ENCODE measurements at places on chromosomes 13 and 19.

- DNase-seq, result no peak
Observed at GRCh38 chr19:42281827-42282762, 13.0 kb downstream of the CIC start.

DNA sequence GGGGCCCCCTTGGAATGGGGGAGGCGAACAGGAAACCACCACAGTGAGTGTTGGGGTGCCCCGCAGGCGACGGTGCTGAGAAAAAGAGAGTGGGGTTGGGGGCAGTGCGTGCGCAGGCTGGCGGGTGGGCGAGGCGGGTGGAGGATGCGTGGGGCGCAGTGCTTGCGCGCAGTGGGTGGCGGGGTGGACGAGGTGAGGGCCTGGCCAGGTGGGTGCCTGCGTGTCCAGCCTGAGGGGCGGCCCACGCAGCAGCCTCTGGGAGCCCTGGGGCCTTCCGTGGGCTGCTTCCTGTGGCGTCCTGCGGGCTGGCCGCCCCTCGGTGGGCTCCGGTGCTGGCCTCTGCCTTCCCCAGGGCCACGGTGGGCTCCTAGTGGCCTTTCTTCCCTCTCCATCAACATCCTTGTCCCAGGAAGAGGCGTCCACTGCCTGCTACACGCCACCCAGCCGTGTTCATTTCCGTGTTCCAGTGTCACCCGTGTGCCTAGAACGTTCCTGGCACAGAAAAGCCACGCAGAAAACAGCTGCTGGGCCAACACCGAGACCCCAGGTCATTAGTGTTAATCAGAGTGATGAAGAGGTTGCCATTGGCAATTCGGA is 7.1 kb downstream of the ATP11A start:
- no peak for DNase-seq

- DNase-seq, result no peak
Observed at GRCh38 chr13:25682276-25682675, 310.5 kb downstream of the ATP8A2 start.

- no peak for DNase-seq
Observed at GRCh38 chr19:35779033-35779432, 3.7 kb downstream of the ARHGAP33 start.

DNA sequence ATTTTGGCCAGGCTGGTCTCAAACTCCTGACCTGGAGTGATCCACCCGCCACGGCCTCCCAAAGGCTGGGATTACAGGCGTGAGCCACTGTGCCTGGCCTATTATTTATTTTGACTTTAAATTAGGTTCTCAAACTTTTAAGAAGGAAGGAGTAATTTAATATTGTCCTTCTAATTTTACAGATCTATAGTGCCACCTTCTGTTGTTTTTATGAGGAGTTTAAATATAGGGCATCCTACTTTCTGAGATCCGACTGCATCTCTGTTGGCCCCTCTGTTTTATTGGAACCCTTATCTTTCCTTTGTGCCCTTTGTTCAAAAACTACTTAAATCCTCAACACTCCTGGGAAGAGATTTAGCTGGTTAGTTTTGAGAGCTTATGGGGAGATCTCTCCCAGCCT is 25.4 kb upstream of the ZMYM5 start:
- DNase-seq, result no peak

GRCh38 chr13:98507282-98507797 is 69.6 kb downstream of the STK24 start:
- DNase-seq, result no peak

- no peak for DNase-seq
Observed at GRCh38 chr13:76720821-76721220, 165.4 kb downstream of the KCTD12 start.

DNA sequence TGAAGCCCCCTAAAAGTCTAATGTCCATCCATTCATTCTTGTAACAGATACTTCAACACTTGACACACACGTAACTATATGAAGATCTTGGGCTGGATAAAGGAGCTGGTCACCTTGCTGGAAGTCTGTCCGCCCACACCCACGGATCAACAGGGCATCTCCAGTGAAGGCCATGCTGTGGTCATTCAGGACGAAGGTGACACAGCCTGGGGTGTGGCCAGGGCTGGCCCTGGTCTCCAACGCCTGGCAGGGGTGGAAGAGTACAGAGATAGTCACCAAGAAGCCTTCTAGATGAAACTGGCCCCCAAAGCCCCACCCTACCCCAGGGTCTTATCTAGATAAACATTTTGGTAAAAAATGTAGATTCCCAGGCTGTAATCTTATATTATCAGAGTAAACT is 6.8 kb upstream of the PHLDB3 start:
- no peak for DNase-seq

GRCh38 chr19:46630586-46631205 is 5.3 kb downstream of the GNG8 start:
- DNase-seq, result no peak

DNA sequence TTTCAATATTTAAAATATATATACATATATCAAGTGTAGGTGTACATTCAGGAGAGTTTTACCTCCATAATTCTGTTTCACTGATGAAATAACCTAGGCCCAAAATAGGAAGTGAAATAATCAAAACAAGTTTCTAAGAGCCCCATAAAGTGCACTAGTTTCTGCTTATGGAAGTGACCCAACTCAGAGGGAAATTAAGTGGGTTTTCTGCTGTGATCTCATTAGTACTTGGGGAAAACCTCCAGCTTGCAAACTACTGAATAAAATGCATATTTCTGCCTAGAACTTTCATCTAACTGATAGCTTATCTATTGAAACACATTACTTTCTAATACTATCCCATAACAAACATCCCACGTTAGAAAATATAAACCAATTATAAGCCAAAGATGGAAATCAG is 45.4 kb upstream of the MIR17HG start:
- no peak for DNase-seq

DNA sequence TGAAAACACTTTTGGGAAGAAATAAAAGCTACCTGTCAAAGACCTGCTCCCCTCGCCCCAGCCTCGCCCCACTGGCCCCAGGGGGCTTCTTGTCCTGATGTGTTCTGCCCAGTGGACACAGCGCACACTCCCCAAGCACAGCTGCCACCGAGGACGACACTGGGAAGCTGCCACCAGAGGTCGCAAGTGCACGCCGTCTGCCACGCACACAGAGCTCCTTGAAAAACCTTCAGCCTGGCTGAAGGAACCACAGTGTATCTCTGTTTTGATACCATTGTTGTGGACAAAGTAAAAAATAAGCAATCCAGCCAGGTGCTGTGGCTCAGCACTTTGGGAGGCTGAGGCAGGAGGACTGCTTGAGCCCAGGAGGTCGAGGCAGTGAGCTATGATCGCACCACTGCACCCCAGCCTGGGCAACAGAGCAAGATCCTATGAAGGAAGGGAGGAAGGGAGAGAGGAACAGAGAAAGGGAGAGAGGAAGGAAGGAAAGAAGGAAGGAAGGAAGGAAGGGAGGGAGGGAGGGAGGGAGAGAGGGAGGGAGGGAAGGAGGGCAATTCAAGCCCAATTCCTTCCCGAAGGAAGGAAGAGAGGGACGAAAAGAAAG is 57.3 kb downstream of the CEBPG start:
- peak; percentile 35 for DNase-seq

GRCh38 chr13:111940892-111941291 is 126.1 kb upstream of the SOX1 start:
- DNase-seq, result no peak

DNA sequence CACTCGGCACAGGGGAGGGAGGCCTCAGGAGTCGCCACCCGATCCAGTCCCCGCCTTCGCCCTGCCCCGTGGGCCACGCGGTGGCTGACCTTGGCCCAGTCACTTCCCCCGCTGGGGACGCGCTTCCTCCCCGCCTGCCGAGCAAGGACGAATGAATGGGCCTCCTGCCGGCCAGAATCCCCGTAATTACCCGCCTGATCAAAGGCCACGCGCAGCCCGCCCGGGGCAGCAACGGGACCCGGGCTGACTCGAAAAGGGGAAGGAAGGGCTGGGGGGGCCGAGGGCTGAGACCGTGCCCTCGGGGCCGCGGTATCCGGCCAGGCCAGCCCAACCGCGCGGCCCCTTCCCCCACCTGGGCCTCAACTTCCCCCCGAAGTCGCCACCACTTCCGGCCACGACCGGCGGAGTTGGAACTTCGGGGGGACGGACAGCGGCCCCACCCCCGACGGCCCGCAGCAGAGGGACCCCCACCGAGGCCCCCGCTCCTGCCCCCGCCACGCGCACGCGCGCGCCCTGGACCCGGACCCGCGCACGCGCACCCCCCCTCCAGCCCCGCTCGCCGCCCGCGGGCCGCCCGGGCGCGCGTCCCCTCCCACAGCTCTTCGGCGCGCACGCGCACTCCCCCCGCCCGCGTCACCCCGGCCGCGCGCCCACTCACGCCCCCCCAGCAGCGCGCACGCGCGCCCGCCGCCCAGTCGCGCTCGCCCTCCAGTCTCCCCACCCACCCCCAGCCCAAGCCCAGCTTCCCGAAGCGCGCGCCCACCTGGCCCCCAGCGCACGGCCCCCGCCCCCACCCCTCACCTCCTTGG is 520 bp downstream of the ZNF787 start:
- DNase-seq, result peak; percentile 72

DNA sequence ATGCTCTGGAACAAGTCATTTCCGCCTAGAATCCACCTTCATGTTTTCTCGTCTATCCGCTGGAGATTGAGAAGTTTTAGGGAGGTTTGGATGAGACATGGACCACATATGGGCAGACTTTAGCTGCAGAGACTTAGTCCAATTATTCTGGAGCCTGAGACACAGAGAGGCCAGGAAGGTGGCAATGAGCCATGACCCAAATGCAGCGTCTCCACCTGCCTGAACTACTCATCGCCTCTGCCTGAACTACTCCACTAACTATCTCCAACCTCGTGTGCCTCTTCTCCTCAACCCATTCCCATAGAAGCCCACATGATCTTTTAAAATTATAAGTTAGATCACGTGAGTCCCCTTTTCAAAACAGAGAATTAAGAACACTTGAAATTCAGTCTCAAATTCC is 5.6 kb downstream of the PLEKHA4 start:
- DNase-seq, result no peak

DNA sequence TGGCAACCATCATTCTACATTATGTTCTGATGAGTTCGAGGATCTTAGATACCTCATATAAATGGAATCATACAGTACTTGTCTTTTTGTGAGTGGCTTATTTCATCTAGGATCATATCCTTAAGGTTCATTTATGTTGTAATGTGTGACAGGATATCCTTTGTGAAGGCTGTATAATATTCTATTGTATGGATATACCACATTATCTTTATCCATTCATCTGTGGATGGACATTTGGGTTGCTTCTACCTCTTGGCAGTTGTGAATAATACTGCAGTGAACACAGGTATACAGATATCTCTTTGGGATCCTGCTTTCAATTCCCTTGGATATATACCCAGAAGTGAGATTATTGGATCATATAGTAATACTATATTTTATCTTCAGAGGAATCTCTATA is 33.2 kb upstream of the RFC3 start:
- no peak for DNase-seq

- peak; percentile 50 for DNase-seq
Observed at GRCh38 chr19:10339380-10339960, at the start of gene ICAM3. TSS of gene ICAM3 (minus strand) at chr19:10339624. CDS start at chr19:10339614, 10 bp downstream.

- no peak for DNase-seq
Observed at GRCh38 chr19:47280183-47280797, 5.6 kb downstream of the INAFM1 start.

- DNase-seq, result no peak
Observed at GRCh38 chr13:64154514-64154913, 2738.9 kb upstream of the PCDH20 start.

- no peak for DNase-seq
Observed at GRCh38 chr13:25662516-25662915, 290.7 kb downstream of the ATP8A2 start.

DNA sequence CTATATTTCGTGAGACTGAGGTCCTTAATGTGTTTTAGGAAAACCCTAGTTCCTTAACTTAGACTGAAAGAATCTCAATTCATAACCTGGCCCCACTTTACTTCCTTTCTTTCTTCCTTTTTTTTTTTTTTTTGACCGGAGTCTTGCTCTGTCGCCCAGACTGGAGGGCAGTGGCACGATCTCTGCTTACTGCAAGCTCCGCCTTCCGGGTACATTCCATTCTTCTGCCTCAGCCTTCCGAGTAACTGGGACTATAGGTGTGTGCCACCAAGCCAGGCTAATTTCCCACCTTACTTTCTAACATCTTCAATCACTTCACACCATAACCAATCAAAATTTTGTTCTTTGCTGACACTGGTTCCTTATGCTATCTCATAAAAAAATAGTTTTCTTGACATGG is 2097.0 kb downstream of the PCDH9 start:
- no peak for DNase-seq

GRCh38 chr19:13505761-13506470 is 363 bp downstream of the CACNA1A start:
- no peak for DNase-seq

- no peak for DNase-seq
Observed at GRCh38 chr19:49556412-49557398, 23.7 kb downstream of the NOSIP start.

Data from activated CD8-positive, alpha-beta memory T cell treated with anti-CD3 and anti-CD28 coated beads for 1 hour (primary cell).